Esophagus squamous epithelium (tissue), 5 donors: ENCODE measurements at places on chromosomes 4 and X. TPM values are rescaled to one million over a fixed set of nuclear protein-coding genes. Genes with fewer than 3 reads are reported as not detected.

DNA sequence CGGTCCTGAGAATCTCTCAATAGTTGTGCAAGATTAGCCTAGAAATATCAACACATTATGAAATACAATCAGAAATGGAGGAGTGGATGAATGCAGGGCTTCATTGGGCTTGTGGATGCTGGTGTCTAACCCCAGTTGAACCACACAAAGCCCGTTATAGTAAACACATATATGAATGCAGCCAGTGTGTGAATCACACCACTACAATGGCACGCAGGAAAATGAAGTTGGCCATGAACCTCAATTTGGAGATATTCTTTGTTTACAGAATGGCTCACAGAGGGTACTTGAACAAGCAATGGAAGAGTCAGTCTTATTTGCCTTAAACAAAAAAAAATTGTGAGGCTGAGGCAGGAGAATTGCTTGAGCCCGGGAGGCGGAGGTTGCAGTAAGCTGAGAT, 57.8 kb downstream of the SOD3 start:
- no peaks in the 10 kb centered on the region for H3K27me3 ChIP-seq
- no peaks in the 10 kb centered on the region for H3K36me3 ChIP-seq
- H3K4me1 ChIP-seq, result peaks cover 59% of the 10 kb centered on the region
- no peak overlapping the region for H3K4me3 ChIP-seq

GRCh38 chrX:141320801-141321200, 78.5 kb upstream of the SPANXC start:
- H3K36me3 ChIP-seq, result no peaks in the 10 kb centered on the region
- H3K27me3 ChIP-seq, result no peaks in the 10 kb centered on the region
- DNase-seq, result no peak
- H3K4me1 ChIP-seq, result no peaks in the 10 kb centered on the region
- H3K4me3 ChIP-seq, result no peak overlapping the region

DNA sequence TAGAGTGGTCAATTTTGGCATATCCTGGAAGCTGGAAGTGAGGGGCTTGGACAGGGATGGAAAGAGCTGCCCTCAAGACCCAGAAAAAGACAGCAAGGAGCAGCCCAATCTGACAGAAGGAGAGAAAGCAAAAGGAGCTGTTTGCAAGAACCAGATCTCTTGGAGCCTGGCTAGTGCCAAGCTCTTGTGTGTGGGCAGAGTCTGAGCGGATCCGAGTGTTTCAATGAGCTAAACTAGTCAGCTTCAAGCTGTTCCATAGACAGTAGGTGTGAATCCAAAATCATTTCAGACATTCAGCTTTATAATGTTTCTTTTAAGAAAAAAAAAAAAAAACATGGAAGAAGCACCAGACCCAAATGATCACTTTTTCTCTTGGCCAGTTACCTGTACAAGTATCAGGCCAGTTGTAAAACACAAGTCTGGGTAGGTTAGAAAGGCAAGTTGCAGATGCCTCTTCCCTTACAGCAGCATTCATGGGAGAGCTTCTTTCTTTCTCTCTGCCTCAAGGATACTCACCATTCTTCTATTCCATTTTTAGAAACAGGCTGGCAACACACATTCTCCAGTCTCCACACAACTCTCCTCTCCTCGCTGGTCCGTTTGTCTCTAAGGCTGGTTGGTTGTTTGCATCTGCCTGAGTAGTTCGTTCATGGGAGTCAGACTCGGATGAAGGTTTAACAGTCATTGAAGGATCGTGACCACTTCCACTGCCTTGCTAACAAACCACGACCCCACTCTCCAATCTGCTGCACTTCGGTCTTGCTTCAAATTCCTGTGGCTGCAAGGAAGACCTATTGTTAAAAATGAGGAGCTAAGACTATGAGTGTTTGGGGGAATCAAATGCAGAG, 105.2 kb upstream of the GATB start:
- H3K36me3 ChIP-seq, result no peaks in the 10 kb centered on the region
- H3K4me3 ChIP-seq, result no peak overlapping the region
- H3K27ac ChIP-seq, result no peak overlapping the region
- H3K4me1 ChIP-seq, result no peaks in the 10 kb centered on the region
- H3K27me3 ChIP-seq, result no peaks in the 10 kb centered on the region
- DNase-seq, result no peak

DNA sequence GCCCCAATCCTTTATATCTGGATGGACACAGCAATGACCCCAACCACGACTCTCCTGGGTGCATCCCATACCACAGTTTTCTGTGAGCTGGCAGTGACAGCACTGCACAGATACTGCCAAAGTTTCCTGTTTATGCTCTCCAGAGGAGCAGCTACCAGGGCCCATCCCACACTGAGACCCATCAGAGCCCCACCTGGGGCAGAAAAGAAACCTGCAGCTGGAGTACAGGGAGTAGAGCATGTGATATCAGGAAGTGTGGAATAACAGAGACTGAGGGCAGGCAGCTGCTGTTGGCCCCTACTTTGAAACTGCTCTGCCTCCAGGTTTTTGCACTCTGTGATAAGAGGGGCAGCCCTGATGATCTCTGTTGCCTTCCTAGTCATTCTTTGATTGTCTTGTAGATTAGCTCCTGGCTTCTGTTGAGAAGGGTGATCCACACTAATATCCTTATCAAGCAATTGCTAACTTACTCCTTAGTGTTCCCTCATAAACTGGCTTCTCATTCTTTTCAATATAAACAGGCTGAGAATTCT, 526.3 kb upstream of the TECRL start:
- H3K27me3 ChIP-seq, result no peaks in the 10 kb centered on the region
- DNase-seq, result no peak
- H3K27ac ChIP-seq, result no peak overlapping the region
- no peaks in the 10 kb centered on the region for H3K36me3 ChIP-seq

The NHS gene
- 2.0 TPM for total RNA-seq

The TCEAL9 gene
- total RNA-seq, result 32.4 TPM
